Fibroblast of the aortic adventitia (primary cell): ENCODE measurements at places on chromosomes 6 and 20.
A peak's percentile ranks its signal among the peaks of the same experiment; 100 is the strongest.

DNA sequence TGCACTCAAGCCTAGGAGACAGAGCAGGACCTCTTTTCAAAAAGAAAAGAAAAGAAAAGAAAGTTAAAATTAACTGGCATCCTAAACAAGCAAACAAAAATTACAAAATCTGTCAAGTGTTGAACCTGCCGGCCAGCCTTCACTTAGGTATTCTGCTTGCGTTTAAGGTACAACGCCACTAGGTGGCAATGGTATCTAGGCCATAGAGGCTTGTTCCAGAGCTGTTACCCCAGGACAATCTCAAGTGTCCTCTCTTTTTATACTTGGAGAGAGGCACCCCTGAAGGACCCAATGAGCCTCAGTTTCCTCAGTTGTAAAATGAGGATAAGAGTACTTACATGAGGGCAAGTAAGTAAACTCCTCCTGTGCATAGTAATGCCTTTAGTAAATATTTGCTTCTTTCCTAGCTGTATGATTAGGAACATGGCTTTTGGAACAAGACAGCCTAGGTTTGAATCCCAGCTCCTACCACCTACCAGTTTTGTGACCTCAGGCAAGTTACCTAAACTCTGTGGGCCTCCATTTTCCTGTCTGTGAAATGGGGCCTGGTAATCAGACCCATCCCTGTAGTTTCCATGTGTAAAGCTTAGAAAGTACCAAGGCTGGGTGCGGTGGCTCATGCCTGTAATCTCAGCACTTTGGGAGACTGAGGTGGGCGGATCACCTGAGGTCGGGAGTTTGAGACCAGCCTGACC lies 5.8 kb upstream of the PACSIN1 start:
- DNase-seq = peak; percentile 63

DNA sequence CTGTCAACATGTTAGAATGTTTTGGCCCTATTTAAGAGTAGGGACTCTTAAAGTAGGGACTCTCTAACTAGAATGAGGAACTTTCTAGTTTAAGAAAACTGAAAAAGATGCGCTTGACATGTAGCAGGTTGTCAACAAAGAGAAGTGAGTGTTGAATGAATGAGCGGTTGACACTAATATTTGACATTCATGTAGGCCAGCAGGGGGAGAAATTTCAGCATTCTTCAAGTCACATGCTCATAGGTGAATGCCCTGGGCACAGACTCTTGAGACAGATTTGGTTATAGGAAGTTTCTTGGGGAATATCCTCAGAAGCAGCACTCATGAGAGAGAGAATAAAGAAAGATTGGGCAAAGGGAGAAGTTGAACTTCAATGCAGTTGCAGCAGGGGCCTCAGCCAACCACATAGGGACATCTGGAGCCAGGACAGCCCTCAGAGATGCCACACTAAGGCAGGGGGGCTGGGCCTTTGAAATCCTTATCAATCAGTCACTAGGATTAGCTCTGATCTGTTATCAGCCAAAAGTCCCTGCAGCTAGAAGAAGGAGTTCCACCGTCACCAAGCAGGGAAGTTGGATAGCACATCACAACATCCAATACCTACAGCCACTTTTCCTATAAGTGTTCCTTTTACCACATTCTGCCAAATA lies 145.1 kb upstream of the FKBP1C start:
- DNase-seq = no peak

DNA sequence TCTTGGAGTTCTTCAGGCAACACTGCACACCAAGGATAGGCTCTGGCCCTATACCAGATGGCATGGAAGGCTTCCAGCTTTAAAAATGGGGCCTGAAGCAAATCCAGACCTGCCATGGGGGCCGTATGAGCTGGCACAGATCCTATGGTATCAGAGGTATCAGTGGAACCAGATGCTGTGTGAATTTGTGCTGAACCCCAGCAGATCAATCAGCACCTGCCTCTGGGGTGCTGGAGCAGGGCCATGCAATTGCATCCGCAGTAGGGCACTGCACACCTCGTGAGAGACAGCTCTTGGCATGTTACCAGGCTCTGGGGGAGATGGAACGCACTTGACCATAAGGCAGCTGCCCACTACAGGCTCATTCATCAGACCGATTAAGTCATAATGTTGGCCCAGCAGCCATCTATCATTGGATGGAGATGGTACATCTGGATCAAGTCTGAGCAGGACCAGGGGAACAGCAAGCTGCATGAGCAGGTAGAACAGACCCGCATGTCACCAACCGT lies 221.5 kb downstream of the MYLK4 start:
- no peak for DNase-seq

- DNase-seq = peak; percentile 68
Observed at GRCh38 chr20:4089756-4090487, 74.6 kb upstream of the RNF24 start.

DNA sequence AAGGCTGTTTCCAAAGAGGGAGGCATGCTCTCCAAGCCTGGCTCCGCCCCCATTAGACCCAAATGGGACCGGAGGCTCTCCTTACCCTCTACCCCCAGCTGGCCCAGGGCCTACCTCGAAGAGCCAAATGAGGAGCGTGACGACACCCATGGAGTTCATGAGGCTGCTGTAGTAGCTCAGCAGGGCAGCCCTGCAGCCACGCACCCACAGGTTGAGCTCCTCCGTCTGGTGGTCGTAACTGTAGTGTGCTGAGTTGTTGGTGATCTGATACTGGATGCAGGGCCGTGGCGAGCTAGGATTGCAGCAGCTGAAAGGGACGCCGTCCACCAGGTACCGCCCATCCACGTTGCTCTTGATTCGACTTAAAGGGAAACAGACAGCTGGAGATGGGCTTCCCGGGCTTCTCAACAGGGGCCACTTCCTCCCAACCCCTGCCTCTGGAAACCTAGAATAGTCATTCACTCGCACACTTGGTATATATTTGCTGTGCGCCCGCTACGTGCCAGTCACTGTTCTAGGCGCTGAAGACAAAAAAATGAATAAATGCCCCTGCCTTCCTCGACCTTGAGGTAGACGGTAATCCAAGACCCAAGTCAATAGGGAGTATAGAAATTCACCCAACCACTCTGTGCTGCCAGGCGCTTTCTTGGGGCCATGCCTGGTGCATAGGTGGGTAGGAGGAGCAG lies 18.0 kb downstream of the PRPH2 start:
- no peak for DNase-seq

DNA sequence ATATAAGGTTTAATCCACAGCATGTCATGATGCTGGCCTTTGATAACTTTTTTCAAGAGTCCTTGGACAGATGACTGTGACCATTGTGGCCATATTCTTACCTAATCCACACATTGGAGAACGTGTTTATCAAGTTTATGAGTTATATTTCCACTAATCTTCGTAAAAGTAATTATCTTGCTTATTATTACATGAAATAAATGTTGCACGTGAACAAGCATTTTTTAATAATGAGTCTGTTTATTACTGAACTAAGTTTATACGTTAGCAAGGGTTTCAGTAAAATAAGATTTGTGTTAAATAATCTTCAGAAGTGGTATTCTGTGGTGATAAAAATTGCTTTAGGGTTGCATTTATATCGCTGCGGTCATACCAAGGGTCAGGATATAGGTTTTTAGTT lies 107.1 kb downstream of the SCAF8 start:
- no peak for DNase-seq
